ENCODE measurements at places on chromosomes 1 and 21. TPM values are rescaled to one million over a fixed set of nuclear protein-coding genes. Genes with fewer than 3 reads are reported as not detected.

DNA sequence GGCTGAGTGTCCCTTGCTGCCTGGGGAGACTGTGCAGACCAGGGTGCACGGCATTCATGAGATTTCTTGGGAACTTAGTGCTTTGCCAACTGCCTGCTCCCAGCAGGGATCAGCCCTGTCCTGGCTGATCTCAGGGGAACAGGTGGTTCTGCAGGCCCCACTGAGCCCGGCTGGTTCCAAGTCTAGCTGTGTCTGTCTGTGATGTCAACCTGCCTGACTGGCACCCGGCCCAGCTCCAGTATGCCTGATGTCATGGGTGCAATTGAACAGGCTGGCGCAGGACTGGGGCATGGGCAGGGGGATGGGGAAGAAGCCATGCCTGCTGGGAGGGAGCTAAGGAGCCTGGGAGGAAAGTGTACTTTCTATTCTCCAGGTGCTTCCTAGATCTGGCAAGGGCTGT lies 227.1 kb downstream of the GRIK3 start:
- no peak overlapping the region for H3K4me3 ChIP-seq
- H3K4me1 ChIP-seq: no peaks in the 10 kb centered on the region
- H3K27me3 ChIP-seq: no peaks in the 10 kb centered on the region
- no peak for DNase-seq

GMEB1 gene
- total RNA-seq: 4.3 TPM

WDR47 gene
- 3.7 TPM for total RNA-seq

GRCh38 chr21:14911351-14911750 lies 153.4 kb downstream of the NRIP1 start:
- no peaks in the 10 kb centered on the region for H3K27me3 ChIP-seq
- H3K4me1 ChIP-seq: peaks cover 8% of the 10 kb centered on the region
- H3K36me3 ChIP-seq: no peaks in the 10 kb centered on the region
- peak overlapping the region; percentile 13 for H3K27ac ChIP-seq
- H3K4me3 ChIP-seq: no peak overlapping the region
- DNase-seq: no peak

MTARC1 gene
- 93.0 TPM for total RNA-seq

- no peak overlapping the region for H3K4me3 ChIP-seq
- H3K27ac ChIP-seq: no peak overlapping the region
- DNase-seq: no peak
- no peaks in the 10 kb centered on the region for H3K27me3 ChIP-seq
- peaks cover 13% of the 10 kb centered on the region for H3K4me1 ChIP-seq
Measured at GRCh38 chr1:234680331-234680904, 70.4 kb upstream of the IRF2BP2 start.

SLC44A3 gene
- 16.9 TPM for total RNA-seq

DNA sequence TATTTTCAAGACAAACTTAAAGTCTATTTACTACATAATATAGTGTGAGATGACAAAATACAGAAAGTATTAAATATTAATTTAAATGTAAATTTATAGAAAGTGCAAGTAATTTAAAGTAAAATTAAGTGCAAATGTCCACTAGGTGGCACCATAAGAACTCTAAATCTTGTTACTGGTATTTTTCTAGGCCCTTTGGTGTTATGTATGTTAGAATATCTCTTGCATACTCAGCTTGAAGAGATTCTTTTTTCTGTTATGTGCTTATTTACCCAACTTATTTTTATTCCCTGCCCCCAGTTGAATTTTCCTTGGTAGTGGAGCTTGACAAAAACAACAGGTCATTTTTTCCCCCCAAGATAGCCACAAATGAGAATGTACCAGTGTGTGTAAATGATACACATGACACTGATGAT lies 71.5 kb downstream of the RPS6KC1 start:
- H3K36me3 ChIP-seq: no peaks in the 10 kb centered on the region
- no peak for DNase-seq
- H3K4me3 ChIP-seq: no peak overlapping the region
- peaks cover 22% of the 10 kb centered on the region for H3K4me1 ChIP-seq
- H3K27ac ChIP-seq: peak overlapping the region; percentile 65

DNA sequence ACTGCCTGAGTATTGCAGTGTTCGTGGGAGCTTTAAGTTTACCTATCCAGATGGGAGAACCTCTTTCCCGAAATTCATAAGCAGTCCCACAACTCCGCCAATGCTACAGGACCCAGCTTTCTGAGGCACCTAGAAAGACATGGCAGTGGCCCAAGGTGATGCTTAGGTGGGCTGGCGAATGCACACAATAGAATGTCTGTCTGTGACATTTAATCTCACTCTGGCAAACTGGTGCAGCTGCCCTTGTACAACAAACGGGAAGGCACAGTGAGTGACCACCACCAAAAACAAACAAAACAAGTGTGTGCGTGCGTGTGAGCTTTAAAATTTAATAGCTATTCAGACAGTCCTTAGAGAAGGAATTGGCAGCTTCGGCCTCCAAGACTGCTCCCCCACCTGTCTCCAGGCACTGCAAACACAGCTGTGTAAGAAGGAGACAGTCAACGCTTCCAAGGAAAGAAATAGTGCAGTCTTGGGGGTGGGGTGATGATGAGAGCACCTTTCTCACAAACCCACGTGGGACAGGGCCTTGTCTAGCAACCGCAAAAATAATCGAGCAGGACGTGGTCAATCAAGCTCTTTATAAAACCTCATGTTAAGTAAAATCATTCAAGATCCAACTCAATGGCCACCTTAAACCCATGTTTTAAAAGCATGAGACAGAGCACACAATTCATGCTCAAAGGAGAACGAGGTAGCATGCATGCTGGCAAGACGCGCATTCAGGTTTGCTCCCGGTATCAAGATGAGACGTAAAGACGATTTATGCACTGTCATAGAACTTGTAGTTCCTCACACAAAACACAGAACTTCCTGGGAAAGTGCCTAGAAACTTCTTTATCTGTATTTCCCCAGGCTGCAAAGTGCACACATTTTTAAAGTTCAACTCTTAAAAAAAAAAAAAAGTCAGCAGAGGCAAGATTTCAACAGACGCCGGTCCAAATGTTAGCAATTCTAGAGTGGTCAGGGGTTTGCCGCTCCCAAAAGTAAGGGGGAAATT lies 84.1 kb downstream of the TM2D1 start:
- H3K27ac ChIP-seq: no peak overlapping the region
- H3K4me1 ChIP-seq: peaks cover 11% of the 10 kb centered on the region
- H3K27me3 ChIP-seq: no peaks in the 10 kb centered on the region
- H3K4me3 ChIP-seq: no peak overlapping the region
- no peaks in the 10 kb centered on the region for H3K36me3 ChIP-seq

NDUFV3 gene
- 32.5 TPM for total RNA-seq

DNA sequence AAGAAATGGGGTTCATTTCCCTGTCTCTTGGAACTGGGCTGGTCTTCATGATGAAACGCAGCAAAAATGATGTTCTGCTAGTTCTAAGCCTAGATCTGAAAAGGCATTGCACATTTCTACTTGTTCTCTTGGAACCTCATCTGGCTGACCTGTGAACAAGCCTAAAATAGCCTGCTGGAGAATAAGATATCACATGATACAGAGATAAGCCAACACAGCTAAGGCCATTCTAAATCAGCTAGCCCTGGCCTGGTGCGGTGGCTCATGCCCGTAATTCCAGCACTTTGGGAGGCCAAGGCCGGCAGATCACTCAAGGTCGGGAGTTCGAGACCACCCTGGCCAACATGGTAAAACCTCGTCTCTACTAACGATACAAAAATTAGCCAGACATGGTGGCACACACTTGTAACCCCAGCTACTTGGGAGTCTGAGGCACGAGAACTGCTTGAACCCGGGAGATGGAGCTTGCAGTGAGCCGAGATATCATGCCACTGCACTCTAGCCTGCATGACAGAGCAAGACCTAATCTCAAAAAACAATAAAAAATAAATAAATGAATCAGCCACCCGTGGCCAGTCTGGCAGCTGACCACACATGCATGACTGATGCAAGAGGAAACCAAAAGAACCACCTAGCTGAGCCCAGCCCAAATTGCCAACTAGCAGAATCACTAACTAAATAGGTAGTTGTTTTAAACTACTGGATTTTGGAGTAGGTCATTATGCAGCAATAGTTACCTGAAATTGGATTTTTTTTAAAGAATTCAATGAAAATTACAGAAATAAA lies 18.0 kb downstream of the CD244 start:
- no peaks in the 10 kb centered on the region for H3K36me3 ChIP-seq
- H3K27me3 ChIP-seq: no peaks in the 10 kb centered on the region
- no peak overlapping the region for H3K4me3 ChIP-seq
- no peak overlapping the region for H3K27ac ChIP-seq
- DNase-seq: no peak

GRCh38 chr1:165698761-165699052 lies 345 bp upstream of the ALDH9A1 start:
- no peak for DNase-seq
- H3K4me3 ChIP-seq: peak overlapping the region; percentile 77
- H3K36me3 ChIP-seq: no peaks in the 10 kb centered on the region
- peak overlapping the region; percentile 94 for H3K27ac ChIP-seq
